Hematopoietic multipotent progenitor cell treated with erythropoietin and hydrocortisone succinate and interleukin-3 and kit ligand, for 6 days (in vitro differentiated cells): ENCODE measurements at places on chromosomes 2 and 18.

GRCh38 chr18:40789286-40789685, 1165.7 kb upstream of the PIK3C3 start:
- DNase-seq = no peak

- DNase-seq = no peak
These were observed 14.0 kb downstream of the YIPF4 start for GRCh38 chr2:32291746-32292145.

DNA sequence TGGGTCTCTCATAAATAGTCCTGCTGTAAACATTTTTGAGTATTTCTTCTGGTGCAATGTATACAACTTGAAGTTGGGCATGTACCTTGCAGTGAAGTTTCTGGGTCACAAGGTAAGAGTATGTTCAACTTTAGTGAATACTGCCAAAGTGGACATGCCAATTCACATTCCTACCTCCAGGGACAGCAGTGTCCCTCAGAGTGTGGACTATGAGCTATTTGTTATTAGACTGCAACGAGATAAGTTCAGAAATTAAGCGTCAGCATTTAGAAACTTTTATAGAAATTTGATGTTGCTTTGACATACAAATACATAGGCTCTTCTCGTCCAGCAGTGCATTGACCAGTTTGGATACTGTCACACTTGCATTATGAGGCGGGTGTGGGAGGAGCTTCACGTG, 7.2 kb upstream of the ACKR3 start:
- no peak for DNase-seq

DNA sequence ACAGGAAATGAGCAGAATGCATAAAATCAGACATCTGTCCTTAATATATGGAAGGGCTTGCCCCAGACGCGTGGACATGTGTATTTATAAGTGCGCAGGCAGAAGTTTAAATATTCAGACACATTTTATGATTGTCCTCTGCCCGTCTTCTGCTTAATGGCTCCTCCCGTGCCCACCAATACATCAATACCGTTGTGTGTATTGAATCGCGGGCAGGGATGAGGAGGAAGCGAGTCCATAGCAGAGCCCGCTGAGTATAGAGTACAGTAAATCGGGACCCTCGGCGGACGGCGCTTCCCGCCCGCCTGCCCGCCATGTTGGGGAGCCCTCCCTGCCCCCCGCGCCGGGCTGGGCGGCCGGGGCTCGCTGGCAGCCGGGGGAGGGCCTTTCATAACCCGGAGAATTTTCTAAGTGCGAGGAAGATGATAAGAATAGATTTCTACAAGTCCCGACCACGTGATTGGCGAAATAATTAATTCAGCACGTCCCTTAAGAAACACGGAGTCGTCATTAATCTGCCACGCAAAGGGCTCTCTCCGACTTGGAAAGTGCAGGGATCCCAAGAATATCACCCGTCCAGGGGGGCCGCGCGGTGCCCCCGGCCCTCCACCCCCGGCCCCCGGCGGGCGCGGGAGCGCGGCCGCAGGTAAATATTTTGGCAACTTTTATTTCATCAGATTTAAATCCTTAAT, at the start of gene HOXD3:
Gene HOXD3 (plus strand): TSS at position 501 of the 692 bp plus-strand sequence. CDS start 11,808 bp downstream, outside the sequence.
- DNase-seq = no peak

GRCh38 chr2:152587187-152587947, 129.9 kb downstream of the PRPF40A start:
- peak; percentile 25 for DNase-seq
